ENCODE measurements at places on chromosomes 5 and 9.

DNA sequence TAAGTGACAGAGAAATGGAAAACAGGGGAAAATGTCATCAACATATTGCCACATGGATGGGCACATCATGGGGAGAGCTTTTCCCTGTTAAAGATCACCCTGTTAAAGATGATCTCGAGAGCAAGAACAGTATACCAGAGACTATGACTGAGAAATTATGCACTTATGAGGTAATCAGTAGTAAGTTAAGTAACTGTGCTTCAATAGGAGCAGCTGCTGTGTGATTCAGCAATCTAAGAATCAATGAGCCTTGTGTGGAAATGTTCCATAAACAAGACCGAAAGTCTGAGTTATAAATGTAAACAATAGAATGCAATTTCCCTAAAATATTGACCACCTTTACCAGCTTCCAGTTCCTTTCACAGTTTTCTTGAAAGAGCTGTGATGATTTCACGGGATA lies 582.3 kb downstream of the CAAP1 start:
- DNase-seq: no peak

GRCh38 chr9:12702160-12702758 lies 9.1 kb downstream of the TYRP1 start:
- no peak for DNase-seq

GRCh38 chr9:121912812-121913627 lies 180.1 kb downstream of the TTLL11 start:
- DNase-seq: no peak

DNA sequence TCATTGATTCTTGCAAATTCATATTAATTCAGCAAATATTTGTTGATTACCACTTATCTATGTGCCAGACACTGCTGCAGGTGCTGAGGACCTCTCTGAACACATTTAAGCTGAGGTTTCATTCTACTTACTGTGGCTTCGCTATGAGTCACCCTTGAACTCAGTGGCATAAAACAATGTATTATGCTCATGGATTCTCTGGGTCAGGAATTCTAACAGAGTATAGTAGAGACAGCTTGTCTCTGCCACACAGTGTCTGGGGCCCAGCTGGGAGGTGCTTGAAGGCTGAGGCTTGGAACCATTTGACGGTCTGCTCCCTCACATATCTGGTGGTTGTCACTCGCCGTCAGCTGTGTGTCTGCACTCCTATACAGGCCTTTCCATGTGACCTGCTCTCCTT lies 124.3 kb upstream of the NR3C1 start:
- DNase-seq: no peak

- DNase-seq: no peak
These were observed 3.8 kb upstream of the ORM1 start for GRCh38 chr9:114319147-114319546.

DNA sequence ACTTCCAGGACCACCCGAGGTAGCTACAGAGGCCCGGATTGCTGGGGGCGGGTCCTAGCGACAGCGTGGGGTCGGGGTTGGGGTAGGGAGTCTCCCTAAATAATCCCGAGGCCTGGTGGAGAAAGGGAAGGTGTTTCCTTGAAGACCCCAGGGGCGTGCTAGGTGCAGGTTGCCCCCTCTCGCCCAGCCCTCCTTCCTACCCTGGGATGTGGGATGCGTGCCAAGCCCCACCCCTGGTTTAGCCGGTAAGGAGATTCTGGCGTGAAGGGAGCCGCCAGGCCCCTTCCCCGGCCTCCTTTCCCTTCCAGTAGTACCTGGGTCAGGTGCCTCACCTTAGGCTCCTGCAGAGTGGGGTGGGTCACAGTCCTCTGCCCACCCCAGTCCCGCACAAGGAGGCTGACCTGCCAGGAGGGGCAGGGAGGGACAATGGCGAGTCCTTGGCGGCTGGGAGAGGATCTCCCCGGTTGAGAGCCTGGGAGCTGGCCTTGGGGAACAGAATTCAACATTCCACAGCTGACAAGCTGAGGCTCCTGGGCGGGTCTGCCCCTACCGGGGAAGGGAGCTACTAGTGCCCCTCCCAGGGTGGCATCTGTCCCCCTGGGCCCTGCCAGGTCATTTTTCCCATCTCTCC lies 674 bp downstream of the TSPAN17 start:
- no peak for DNase-seq

DNA sequence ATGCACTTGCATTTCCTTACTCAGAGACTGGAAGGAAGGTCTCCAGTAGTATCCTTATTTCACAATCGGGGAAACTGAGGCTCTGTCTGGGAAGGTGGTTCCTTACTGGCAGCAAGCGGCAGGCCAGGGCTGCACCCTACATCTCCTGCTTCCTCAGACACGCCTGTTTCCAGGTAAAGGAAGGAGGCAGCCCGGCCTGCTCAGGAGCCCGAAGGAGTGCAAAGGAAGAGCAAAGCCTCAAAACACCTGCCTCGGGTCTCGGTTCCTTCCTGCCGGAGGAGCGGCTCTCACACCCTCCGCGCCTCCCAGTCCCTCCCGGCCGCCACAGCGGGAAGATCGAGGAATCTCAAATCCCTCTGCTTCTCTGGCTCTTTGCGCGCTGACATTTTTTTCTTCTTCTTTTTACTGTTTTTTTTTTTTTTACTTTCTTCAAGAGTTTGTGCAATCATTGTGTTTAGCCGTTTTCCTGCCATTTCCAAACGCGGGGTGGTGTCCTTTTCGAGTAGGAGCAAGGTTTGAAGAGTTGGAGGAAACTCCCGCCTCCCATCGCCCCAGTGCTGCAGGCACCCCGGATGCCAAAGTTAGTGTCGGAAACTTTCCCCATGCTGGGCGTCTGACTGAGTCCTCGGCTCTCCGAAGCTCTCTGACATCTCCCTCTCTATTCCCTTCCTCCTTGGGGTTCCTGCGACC lies 1.0 kb downstream of the GGTA1 start:
- no peak for DNase-seq

- no peak for DNase-seq
These were observed 495.6 kb upstream of the CTNND2 start for GRCh38 chr5:12399868-12400267.

DNA sequence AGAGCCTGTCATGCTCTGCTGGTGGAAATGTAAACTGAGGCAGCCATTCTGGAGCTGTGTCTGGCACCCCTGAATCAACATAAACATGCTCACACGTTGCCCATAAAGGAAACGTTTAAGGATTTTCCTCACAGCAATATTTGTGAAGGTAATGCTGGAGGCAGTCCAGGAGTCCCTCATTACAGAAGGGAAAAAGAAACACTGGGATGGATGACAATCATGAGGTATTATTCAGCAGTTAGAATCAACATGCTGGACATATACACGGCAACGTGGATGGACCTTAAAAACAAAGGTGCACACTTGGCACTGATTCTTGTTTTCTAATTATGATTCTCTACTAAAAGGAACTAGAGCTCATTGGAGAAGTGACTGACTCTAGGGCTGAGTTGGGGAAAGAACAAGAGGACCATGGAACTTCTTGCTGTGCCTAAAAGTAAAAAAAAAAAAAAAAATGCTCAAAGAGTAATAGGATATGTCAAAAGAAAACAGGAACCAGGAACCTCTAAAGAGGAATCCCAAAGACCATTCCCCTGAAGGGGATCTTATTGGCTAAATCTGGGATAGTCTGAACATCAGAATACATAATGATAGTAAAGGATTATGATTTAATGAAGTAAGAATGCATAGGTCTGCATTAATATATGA lies 18.6 kb downstream of the B4GALT1 start:
- DNase-seq: no peak

GRCh38 chr9:81650586-81651515 lies 38.5 kb downstream of the TLE1 start:
- no peak for DNase-seq

GRCh38 chr5:145978708-145979107 lies 42.3 kb downstream of the SH3RF2 start:
- no peak for DNase-seq

GRCh38 chr5:95858023-95858461 lies 35.5 kb upstream of the GLRX start:
- DNase-seq: no peak

GRCh38 chr5:10520706-10521105 lies 43.2 kb upstream of the ANKRD33B start:
- no peak for DNase-seq

DNA sequence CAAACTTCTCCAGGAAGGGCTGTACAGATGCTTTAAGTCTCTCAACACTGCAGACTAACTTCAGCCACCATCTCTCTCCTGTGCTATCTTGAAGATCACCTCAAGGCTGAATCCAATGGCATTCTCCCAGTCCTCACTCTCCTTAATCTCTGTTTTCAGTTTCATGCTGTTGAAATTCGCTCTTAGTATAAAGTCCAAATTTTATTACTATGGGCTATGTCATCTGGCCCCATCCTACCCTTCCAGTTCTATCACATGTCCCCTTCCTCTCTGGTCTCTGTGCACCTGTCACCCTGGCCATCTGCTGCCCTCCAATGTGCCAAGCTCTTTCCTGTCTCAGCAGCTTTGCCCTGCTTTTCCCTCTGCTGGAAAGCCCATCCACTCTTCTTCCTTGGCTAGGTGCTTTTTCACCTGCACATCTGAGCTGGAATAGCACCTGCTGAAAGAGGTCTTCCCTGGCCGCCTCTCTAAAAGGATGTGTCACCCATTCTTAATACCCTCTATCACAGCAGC lies 284.7 kb upstream of the MAP3K1 start:
- DNase-seq: no peak

GRCh38 chr5:61251874-61252642 lies 80.0 kb upstream of the ZSWIM6 start:
- no peak for DNase-seq

- no peak for DNase-seq
These were observed 10.1 kb downstream of the LHFPL2 start for GRCh38 chr5:78638423-78638822.

DNA sequence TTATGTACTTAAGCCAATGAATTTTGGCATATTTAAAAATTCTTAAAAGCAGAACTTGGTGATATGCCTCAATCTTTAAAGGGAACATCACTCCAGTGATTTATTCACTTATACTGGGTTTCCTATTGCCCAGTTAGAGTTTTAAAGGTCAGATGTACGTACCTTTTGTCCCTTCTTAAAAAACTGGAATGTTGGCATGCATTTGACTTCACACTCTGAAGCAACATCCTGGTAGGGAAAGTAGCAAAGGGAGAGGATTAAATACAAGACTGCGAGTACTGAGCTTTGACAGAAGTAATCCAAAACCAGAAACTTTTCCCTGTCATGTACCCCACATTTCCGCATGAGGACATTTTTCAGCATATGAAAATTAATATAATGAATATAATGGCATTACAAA lies 11.7 kb downstream of the TXN start:
- no peak for DNase-seq

DNA sequence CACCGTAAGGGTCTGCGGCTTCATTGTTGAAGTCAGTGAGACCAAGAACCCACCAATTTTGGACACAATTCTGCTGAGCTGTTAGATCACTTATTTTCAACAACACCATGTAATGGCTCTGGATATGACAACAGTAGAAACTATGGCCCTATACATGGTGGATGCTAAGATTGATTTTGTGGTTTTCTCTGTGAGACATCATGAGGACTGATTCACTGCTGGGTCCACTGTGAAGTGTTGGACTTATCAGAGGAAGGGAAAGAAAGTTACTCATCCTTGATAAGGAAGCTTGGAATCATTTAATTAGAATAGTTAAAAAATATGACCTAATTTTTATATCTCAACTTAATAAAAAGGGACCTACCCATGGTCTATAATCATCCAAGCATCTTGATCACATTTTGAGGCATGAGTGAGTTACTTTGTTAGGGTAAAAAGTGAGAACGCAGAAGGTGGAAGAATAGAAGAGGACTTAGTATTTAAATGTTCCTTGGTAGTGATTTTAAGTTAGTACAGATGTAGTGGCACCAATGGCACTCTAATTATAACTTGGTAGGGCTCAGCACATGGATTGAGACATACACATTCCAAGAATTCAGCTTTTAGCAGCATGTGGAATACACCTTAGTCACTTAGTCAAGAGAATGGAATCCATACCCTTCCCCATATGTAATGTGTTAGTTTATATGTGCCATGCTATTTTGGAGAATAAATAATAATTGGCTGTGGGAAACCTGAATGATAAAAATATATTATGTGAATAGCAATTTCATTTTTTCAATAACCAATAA lies 123.5 kb upstream of the CD180 start:
- DNase-seq: no peak

- DNase-seq: no peak
These were observed 66.9 kb downstream of the HMCN2 start for GRCh38 chr9:130332384-130332926.

Measured in stimulated activated CD4-positive, alpha-beta T cell treated with anti-CD3 and anti-CD28 coated beads, Interleukin-12 subunit alpha, Interleukin-12 subunit beta, amount 100 ng/mL, for 48 hours (primary cell).